ENCODE measurements at places on chromosomes 11 and 22. TPM values are rescaled to one million over a fixed set of nuclear protein-coding genes. Genes with fewer than 3 reads are reported as not detected.

GRCh38 chr11:32472226-32472625 lies 36.9 kb upstream of the WT1 start:
- no peaks in the 10 kb centered on the region for H3K4me1 ChIP-seq
- DNase-seq: no peak
- no peaks in the 10 kb centered on the region for H3K27me3 ChIP-seq
- no peak overlapping the region for H3K4me3 ChIP-seq
- no peaks in the 10 kb centered on the region for H3K36me3 ChIP-seq
- no peak overlapping the region for H3K27ac ChIP-seq

DNA sequence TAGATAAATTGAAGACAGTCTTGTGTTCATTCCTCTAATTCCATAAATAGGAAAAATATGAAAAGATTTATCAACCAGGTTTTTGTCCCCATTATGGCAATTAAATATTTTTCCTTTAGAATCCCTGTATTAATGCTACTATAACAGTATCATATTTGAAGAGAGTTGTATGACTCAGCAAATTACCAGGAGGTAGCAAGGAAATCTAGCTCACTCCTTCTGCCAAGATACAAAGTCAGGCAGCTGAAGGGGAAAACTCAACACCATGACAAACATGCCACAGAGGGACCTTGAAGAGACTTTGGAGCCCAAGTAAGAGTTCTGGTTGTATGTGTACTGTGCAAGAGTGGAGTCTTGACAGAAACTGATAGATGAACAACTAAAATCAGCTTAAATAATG lies 143.3 kb downstream of the GUCY1A2 start:
- H3K4me3 ChIP-seq: no peak overlapping the region
- H3K27ac ChIP-seq: no peak overlapping the region
- no peaks in the 10 kb centered on the region for H3K36me3 ChIP-seq
- no peak for DNase-seq
- H3K4me1 ChIP-seq: no peaks in the 10 kb centered on the region

DNA sequence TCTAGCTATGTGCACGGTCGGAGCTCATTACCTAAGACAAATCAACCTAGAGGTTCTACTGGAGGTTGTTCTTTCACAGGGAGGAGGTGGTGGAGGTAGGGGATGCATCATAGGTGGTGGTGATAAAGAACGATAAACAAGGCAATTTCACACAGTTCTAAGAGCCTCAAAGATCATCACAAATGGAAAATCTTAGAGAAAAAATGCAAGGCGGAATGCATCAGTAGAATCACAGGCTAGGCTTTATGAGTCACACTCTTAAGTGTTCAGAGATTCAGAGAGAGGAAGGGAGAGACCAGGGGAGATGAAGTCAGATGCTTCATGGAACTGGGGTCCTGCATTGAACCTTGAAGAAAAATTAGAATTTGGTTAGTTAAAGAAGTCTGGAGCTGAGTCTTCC lies 58.3 kb downstream of the TMPRSS5 start:
- no peak overlapping the region for H3K27ac ChIP-seq
- no peak for DNase-seq
- H3K27me3 ChIP-seq: peaks cover 19% of the 10 kb centered on the region
- H3K36me3 ChIP-seq: no peaks in the 10 kb centered on the region
- H3K4me1 ChIP-seq: peaks cover 4% of the 10 kb centered on the region
- H3K4me3 ChIP-seq: no peak overlapping the region

- no peak overlapping the region for H3K27ac ChIP-seq
- H3K36me3 ChIP-seq: no peaks in the 10 kb centered on the region
- peaks cover 98% of the 10 kb centered on the region for H3K27me3 ChIP-seq
- no peak overlapping the region for H3K4me3 ChIP-seq
Measured at GRCh38 chr11:44319170-44319551, 9.2 kb upstream of the ALX4 start.

- H3K36me3 ChIP-seq: peaks cover 10% of the 10 kb centered on the region
- no peak overlapping the region for H3K27ac ChIP-seq
- H3K4me1 ChIP-seq: peaks cover 42% of the 10 kb centered on the region
- H3K27me3 ChIP-seq: peaks cover 27% of the 10 kb centered on the region
- DNase-seq: no peak
Measured at GRCh38 chr11:76624500-76625379, 45.8 kb downstream of the LRRC32 start.

The ACR gene
- total RNA-seq: not detected

DNA sequence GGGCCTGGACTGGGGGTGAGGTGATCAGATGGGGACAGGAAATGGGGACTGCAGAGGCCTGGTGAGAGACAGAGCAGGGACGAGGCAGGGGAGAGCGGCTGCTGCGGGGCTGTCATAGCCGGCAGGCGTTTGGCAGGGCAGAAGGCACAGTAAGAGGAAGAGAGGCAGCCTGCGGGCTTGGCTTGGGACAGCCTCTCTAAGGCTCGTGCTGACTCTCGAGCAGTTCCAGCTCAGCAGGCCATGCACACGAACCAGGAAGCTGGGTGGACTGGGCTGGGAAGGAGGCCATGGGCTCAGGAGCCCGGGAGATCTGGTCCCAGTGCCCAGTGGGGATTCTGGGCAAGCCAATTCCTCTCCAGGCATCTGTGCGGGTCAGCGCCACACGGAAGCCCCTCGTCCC lies 19.6 kb upstream of the EIF3D start:
- H3K27me3 ChIP-seq: peaks cover 26% of the 10 kb centered on the region
- peaks cover 34% of the 10 kb centered on the region for H3K4me1 ChIP-seq
- no peaks in the 10 kb centered on the region for H3K36me3 ChIP-seq
- H3K4me3 ChIP-seq: no peak overlapping the region
- H3K27ac ChIP-seq: no peak overlapping the region

The CRYBA4 gene
- 0.38 TPM for total RNA-seq

GRCh38 chr11:9633679-9634078 lies 30.2 kb upstream of the SWAP70 start:
- no peak for DNase-seq
- no peak overlapping the region for H3K27ac ChIP-seq

- no peak overlapping the region for H3K27ac ChIP-seq
- DNase-seq: no peak
- no peak overlapping the region for H3K4me3 ChIP-seq
- H3K27me3 ChIP-seq: no peaks in the 10 kb centered on the region
- no peaks in the 10 kb centered on the region for H3K4me1 ChIP-seq
Measured at GRCh38 chr11:29018631-29019030, 910.4 kb downstream of the METTL15 start.

The FAM180B gene
- total RNA-seq: 0.21 TPM

The MMP8 gene
- not detected for total RNA-seq

DNA sequence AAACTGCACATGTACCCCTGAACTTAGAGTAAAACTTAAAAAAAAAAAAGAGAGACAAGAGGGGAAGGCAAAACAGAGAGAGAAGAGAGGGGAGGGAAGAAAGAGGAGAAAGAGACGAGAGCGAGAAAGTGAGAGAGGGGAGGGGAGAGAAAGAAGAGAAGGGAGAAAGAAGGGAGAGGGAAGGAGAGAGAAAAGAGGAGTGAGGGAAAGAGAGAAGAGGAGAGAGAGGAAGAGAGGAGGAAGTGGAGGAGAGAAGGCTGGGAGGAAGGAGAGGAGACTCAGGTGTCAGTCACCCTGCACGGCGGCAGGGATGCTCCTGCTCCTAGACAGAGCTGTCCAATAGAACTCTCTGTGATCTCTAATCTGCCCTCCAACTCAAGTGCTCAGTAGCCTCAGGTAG lies 248.3 kb downstream of the MIAT start:
- no peaks in the 10 kb centered on the region for H3K36me3 ChIP-seq
- H3K27ac ChIP-seq: no peak overlapping the region
- H3K4me3 ChIP-seq: no peak overlapping the region
- no peaks in the 10 kb centered on the region for H3K4me1 ChIP-seq

DNA sequence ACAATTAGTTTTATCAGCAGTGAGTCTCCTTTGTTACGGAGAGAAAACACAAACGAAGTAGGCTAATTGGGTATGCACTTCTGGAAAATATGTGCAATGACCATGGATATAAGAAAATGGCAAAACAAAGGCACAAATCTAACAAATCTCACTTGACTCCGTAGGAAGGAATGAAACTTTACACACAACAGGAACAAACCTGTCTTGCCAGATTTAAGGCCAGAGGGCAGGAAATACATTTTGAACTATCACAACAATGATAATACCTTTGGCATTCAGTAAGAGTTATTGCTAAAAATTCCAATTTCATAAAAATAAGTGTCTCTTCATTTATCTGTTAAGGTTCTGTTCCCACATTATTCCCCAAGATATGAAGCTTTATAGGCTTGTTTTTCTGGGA lies 36.6 kb downstream of the SLC25A17 start:
- H3K27me3 ChIP-seq: no peaks in the 10 kb centered on the region
- H3K4me3 ChIP-seq: no peak overlapping the region
- H3K36me3 ChIP-seq: peaks cover 14% of the 10 kb centered on the region

- DNase-seq: no peak
- no peaks in the 10 kb centered on the region for H3K27me3 ChIP-seq
- H3K27ac ChIP-seq: no peak overlapping the region
- H3K4me3 ChIP-seq: no peak overlapping the region
- H3K36me3 ChIP-seq: no peaks in the 10 kb centered on the region
- no peaks in the 10 kb centered on the region for H3K4me1 ChIP-seq
Measured at GRCh38 chr11:41458154-41458553, 1.3 kb downstream of the LRRC4C start.

DNA sequence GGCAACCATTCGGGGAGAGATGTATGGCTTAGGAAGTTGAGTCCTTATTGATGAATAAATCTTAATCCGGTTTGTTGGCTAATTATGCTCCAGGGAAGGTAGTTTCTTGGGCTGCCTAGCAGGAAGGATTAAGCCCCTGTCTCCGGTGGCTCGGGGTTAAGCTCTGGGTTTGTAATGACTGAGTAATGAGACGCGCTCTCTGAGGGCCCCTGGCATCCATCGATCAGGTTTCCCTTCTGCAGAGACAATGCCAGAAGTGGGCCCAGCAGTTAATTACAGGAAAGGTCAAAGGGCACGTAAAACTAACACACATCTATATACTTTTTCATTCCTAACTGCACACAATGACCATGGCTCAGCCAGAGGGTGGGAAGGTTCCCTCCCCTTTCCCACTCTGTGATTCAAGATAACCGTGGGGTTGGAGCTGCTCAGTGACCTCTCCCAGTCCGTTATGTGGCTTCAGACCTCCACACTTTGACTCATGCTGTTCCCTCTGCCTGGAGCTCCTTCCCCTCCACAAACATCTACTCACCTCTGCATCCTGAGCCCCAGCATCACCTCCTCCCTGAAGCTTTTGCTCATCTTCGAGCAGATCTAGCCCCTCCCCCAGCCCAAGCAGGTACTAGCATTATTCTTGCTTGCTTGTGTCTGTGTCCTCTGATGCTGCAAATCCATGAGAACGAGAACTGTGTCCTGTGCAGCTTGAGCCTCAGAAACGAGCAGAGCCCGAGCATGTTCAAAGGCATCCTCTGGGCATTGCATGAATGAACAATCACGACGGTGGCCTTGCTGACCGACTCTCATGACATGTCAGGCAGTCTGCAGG lies 16.6 kb downstream of the SCUBE1 start:
- no peak overlapping the region for H3K27ac ChIP-seq
- no peak overlapping the region for H3K4me3 ChIP-seq
- no peaks in the 10 kb centered on the region for H3K36me3 ChIP-seq
- H3K27me3 ChIP-seq: peaks cover 6% of the 10 kb centered on the region
- no peak for DNase-seq
- H3K4me1 ChIP-seq: peaks cover 4% of the 10 kb centered on the region

DNA sequence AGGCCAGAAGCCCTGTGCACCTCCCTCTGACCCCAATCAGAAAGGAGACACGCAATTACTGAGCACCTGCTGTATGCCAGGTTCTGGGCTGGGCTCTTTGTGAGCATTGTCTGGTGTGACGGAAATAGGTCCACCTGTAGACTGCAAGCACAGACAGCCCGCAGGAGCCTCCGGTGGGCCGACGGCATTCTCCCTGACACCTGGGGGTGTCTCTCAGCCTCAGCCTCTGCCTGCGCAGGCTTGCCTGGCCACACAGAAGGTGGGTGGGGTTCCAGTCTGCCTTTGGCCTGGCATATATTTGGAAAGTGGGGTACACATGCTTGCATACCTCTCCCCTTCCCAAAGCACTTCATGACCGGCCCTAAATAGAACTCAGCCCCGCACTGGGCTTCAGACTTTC lies 129.3 kb downstream of the BUD13 start:
- no peaks in the 10 kb centered on the region for H3K27me3 ChIP-seq
- no peak overlapping the region for H3K4me3 ChIP-seq
- DNase-seq: peak; percentile 22
- no peaks in the 10 kb centered on the region for H3K36me3 ChIP-seq
- H3K27ac ChIP-seq: no peak overlapping the region

GRCh38 chr11:20634781-20635180 lies 34.6 kb upstream of the NELL1 start:
- H3K27me3 ChIP-seq: peaks cover 3% of the 10 kb centered on the region
- H3K27ac ChIP-seq: no peak overlapping the region
- no peak overlapping the region for H3K4me3 ChIP-seq
- no peaks in the 10 kb centered on the region for H3K4me1 ChIP-seq

DNA sequence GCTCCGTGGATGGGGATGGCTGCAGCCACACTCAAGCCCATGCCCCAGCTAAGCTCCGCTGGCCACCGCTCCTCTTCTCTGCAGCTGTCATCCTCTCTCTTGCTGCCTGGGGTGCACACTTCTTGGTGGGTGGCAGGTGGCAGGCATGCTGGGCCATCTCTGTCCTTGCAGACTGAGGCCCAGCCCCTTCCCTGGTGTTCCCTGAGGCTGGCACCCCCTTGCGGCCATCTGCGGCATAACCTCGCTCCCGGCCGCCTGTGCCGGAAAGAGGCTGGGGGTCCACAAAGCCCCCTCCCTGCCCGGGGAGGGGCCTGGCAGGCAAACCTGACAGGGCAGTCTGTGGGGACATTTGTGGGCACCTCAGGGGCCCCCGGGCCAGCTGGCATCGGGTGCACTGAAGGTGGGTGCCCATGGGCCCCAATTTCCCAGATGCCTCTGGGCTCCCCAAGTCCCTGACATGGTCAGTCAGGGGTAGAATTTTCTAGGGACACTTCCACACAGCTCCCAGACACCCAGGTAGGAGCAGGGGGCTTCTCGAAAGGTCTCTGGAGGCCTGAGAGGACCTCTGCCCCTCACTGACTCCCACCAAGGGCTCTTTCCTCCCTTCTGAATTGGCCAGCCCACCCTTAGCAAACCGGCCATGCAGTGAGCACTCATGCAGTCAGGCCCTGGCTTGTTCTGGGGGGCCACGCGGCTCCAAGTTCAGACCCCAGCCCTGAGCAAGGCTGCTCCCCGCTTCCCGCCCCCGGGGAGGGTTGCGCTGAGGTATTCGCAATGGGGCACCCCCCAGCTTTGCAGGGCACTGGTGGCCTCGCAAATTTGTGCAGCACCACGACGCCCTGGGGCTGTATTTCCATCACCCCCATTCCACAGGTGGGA lies 23.5 kb upstream of the TH start:
- no peaks in the 10 kb centered on the region for H3K36me3 ChIP-seq
- peaks cover 3% of the 10 kb centered on the region for H3K4me1 ChIP-seq
- DNase-seq: peak; percentile 56

The TSSK2 gene
- total RNA-seq: not detected

GRCh38 chr11:106218106-106218505 lies 140.6 kb downstream of the AASDHPPT start:
- no peaks in the 10 kb centered on the region for H3K27me3 ChIP-seq
- H3K36me3 ChIP-seq: no peaks in the 10 kb centered on the region
- no peak overlapping the region for H3K4me3 ChIP-seq
- DNase-seq: no peak
- H3K27ac ChIP-seq: no peak overlapping the region

GRCh38 chr11:28491431-28491830 lies 383.2 kb downstream of the METTL15 start:
- no peaks in the 10 kb centered on the region for H3K36me3 ChIP-seq
- no peak overlapping the region for H3K4me3 ChIP-seq
- no peaks in the 10 kb centered on the region for H3K4me1 ChIP-seq
- no peaks in the 10 kb centered on the region for H3K27me3 ChIP-seq
- DNase-seq: no peak
- no peak overlapping the region for H3K27ac ChIP-seq

GRCh38 chr11:16603890-16604793 lies 134.3 kb upstream of the C11orf58 start:
- no peak for DNase-seq
- peaks cover 19% of the 10 kb centered on the region for H3K4me1 ChIP-seq
- peaks cover 5% of the 10 kb centered on the region for H3K36me3 ChIP-seq
- H3K27me3 ChIP-seq: peaks cover 59% of the 10 kb centered on the region

The CHRM1 gene
- total RNA-seq: not detected
